Regular cardiac myocyte (primary cell): ENCODE measurements at places on chromosomes 11 and 22. TPM values are rescaled to one million over a fixed set of nuclear protein-coding genes. Genes with fewer than 3 reads are reported as not detected.

The CHRM1 gene
- not detected in 2 replicates for total RNA-seq

The TOM1 gene
- total RNA-seq = 19.2 and 32.4 TPM in 2 replicates

The TRIM51 gene
- not detected in 2 replicates for total RNA-seq

The OR10D3 gene
- not detected in 2 replicates for total RNA-seq

The OR2AT4 gene
- not detected in 2 replicates for total RNA-seq

The TPBGL gene
- total RNA-seq = 0.28 TPM in 1 of 2 replicates, not detected in the other

The LARGE2 gene
- total RNA-seq = not detected in 2 replicates

The DEUP1 gene
- total RNA-seq = not detected in 2 replicates

The CCDC116 gene
- total RNA-seq = 0.19 and 0.28 TPM in 2 replicates

The BTBD18 gene
- not detected in 2 replicates for total RNA-seq

The OR8G1 gene
- not detected in 2 replicates for total RNA-seq

The APOBEC3G gene
- 10.9 and 16.6 TPM in 2 replicates for total RNA-seq

The TUBA8 gene
- total RNA-seq = 0.56 and 0.58 TPM in 2 replicates

The GPHA2 gene
- not detected in 2 replicates for total RNA-seq

The AGBL2 gene
- 0.58 and 1.1 TPM in 2 replicates for total RNA-seq

The GLB1L2 gene
- total RNA-seq = 0.19 and 0.28 TPM in 2 replicates

The IRAG1 gene
- total RNA-seq = 14.8 and 61.4 TPM in 2 replicates

The SYCE3 gene
- not detected in 2 replicates for total RNA-seq

The PLAAT2 gene
- total RNA-seq = not detected in 2 replicates

The GGTLC2 gene
- not detected in 2 replicates for total RNA-seq

The PANX2 gene
- 0.19 and 0.56 TPM in 2 replicates for total RNA-seq

The ART1 gene
- total RNA-seq = not detected in 2 replicates

The CASP5 gene
- not detected in 2 replicates for total RNA-seq

The C11orf87 gene
- under 0.01 and 0.28 TPM in 2 replicates for total RNA-seq

The MFNG gene
- total RNA-seq = 0.28 and 0.58 TPM in 2 replicates

The TST gene
- total RNA-seq = 35.2 and 47.0 TPM in 2 replicates

The BAIAP2L2 gene
- total RNA-seq = 0.56 and 1.7 TPM in 2 replicates

The TREH gene
- not detected in 2 replicates for total RNA-seq

The ADM2 gene
- total RNA-seq = 0.58 and 1.1 TPM in 2 replicates

The RBMXL2 gene
- under 0.01 TPM in 1 of 2 replicates, not detected in the other for total RNA-seq

The TMEM86A gene
- total RNA-seq = 0.38 and 0.56 TPM in 2 replicates

The F2 gene
- total RNA-seq = 0.19 and 0.28 TPM in 2 replicates

The TENM4 gene
- 1.7 and 16.6 TPM in 2 replicates for total RNA-seq
